ENCODE measurements at places on chromosomes 12 and 14. TPM values are rescaled to one million over a fixed set of nuclear protein-coding genes. Genes with fewer than 3 reads are reported as not detected.

DNA sequence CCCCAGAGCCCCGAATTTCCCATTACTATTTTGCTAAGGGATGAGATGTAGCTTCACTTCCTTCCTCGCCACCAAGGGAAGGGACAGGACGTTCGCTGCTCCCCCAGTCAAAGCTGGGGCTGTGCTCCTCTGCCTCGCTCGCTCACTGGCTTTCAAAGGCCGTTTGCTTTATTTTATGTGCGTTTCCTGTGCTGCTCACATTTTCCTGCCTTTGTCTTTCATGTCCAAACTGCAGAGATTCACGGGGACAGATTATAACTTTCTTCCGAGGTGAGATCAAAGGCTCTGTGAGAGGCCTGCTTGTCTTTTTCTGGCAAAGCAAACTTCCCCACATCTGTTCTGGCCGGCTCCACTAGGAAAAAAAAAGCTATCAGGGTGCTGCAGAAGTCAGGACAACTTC is 76.0 kb upstream of the FZD10 start:
- H3K27me3 ChIP-seq: no peaks in the 10 kb centered on the region
- H3K36me3 ChIP-seq: no peaks in the 10 kb centered on the region
- no peaks in the 10 kb centered on the region for H3K4me1 ChIP-seq
- no peak overlapping the region for H3K4me3 ChIP-seq
- H3K27ac ChIP-seq: no peak overlapping the region

- H3K27ac ChIP-seq: no peak overlapping the region
- DNase-seq: no peak
- H3K4me1 ChIP-seq: no peaks in the 10 kb centered on the region
Measured at GRCh38 chr12:128903236-128903635, 50.0 kb downstream of the GLT1D1 start.

- peaks cover 10% of the 10 kb centered on the region for H3K36me3 ChIP-seq
- H3K4me1 ChIP-seq: peaks cover 22% of the 10 kb centered on the region
- no peak for DNase-seq
Measured at GRCh38 chr12:132084621-132085290, 59.4 kb downstream of the DDX51 start.

DNA sequence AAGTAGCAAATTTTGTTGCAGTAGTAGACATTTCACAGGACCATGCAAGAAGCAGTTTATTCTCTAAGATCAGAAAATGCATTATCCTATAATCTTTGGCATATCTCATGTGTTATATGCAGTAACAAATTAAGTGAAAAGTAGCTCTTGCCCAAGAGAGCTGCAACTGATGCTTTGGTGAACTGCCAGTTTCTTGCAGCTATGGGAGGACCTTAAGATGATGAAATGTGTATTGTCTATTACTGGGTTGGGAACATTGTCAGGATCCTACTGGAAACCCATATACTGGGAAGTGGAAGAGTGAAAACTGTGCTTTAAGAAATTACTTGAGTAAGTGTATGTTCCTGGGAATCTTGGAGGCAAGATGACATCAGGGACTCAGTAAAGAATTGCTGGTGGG is 238.8 kb downstream of the DACT1 start:
- H3K4me3 ChIP-seq: no peak overlapping the region
- no peaks in the 10 kb centered on the region for H3K27me3 ChIP-seq
- H3K4me1 ChIP-seq: no peaks in the 10 kb centered on the region
- no peak overlapping the region for H3K27ac ChIP-seq
- H3K36me3 ChIP-seq: no peaks in the 10 kb centered on the region

DNA sequence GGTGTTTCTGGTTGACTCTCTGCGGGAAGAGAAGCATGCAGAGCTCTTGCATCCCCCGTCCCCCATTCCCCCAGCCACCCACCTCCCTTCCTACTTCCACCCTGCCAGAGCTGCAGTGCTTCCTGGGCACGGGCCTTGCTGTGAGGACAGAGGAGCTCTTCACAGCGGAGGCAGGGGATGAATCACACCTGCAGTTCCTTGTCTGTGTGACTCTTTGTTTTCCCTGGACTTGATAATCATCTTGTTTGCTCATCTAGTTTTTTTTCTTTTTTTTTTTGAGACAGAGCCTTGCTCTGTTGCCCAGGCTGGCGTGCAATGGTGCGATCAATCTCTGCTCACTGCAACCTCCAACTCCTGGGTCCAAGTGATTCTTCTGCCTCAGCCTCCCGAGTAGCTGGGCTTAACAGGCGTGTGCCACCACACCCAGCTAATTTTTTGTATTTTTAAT is 27.8 kb downstream of the ANKRD9 start:
- no peak for DNase-seq
- H3K27ac ChIP-seq: no peak overlapping the region
- peaks cover 10% of the 10 kb centered on the region for H3K4me1 ChIP-seq

Gene P3H3
- 30.7 TPM for total RNA-seq

Data from esophagus muscularis mucosa (tissue), 4 donors.